Fibroblast of the aortic adventitia (primary cell): ENCODE measurements at places on chromosomes 13 and 19. TPM values are rescaled to one million over a fixed set of nuclear protein-coding genes. Genes with fewer than 3 reads are reported as not detected.

The DKKL1 gene
- 0.18 TPM in 1 of 2 replicates, not detected in the other for total RNA-seq

The PPM1N gene
- total RNA-seq, result 0.99 and 2.4 TPM in 2 replicates

The B3GNT8 gene
- 1.5 and 2.1 TPM in 2 replicates for total RNA-seq

The POU4F1 gene
- total RNA-seq, result not detected in 2 replicates

The CCDC70 gene
- total RNA-seq, result not detected in 2 replicates

The SLC15A1 gene
- total RNA-seq, result not detected in 2 replicates

The ZNF586 gene
- 13.7 and 15.0 TPM in 2 replicates for total RNA-seq
